Caco-2 (cell line): ENCODE measurements at places on chromosomes 16 and 17. TPM values are rescaled to one million over a fixed set of nuclear protein-coding genes. Genes with fewer than 3 reads are reported as not detected.
A peak's percentile ranks its signal among the peaks of the same experiment; 100 is the strongest.

PHAF1 gene
- 34.4 and 38.5 TPM in 2 replicates for total RNA-seq

ST6GALNAC2 gene
- total RNA-seq, result 0.77 and 2.5 TPM in 2 replicates

RNF135 gene
- 0.64 TPM in 1 of 2 replicates, not detected in the other for total RNA-seq

LITAFD gene
- total RNA-seq, result not detected in 2 replicates

TMC5 gene
- 1.5 and 2.3 TPM in 2 replicates for total RNA-seq

DNA sequence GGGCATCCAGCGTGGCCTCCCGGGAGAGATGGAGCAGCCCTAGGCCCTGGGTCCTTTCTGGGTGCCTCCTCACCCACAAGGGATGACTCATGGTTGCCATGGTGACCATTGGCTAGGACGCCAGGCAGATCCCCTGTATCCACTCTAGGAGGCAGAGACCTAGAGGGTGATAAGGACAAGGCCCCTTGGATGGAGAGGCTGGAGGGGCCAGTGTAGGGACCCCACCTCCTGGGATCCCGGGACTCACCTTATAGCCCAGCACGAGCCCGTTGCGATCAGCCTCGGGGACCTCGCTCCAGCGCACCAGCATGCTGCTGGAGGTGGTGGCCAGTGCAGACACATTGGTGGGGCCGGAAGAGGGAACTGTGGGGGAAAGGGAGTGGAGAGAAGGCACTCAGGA is 82.2 kb upstream of the CDC42EP4 start:
- no peak overlapping the region for H3K4me3 ChIP-seq
- no peaks in the 10 kb centered on the region for H3K36me3 ChIP-seq
- no peaks in the 10 kb centered on the region for H3K27me3 ChIP-seq
- no peak for DNase-seq

DNA sequence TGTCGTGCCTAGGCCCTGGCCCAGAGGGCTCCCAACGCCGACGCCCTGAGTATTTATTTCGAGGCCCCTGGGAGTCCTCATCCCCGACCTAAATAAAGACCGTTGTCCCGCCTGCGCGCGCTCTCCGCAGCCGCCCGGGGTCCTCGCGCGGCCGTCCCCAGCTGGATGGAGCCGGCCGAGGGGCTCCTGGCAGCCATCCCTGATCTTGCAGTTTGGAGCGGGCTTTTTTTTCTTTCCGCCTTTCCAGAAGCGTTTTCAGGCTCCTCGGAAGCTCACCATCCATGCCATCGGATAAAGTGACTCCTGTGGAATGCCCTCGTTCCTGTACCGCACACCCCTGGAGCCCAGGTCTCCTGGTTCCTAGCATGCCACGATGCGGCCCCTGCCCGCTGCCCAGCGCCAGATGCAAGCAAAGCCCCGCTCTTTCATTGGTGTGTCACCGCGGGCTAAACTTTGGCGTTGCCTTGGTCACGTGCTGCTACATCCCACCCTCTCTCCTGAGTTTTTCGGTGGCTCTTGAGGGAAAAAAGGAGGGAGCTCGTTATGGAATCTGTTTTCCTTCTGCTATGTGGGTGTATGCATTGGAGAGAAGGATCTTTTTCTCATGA is 716 bp downstream of the TMEM94 start:
- H3K4me3 ChIP-seq, result peak overlapping the region; percentile 46
- H3K4me1 ChIP-seq, result peaks cover 45% of the 10 kb centered on the region
- no peaks in the 10 kb centered on the region for H3K27me3 ChIP-seq
- peak; percentile 67 for DNase-seq
- H3K27ac ChIP-seq, result peak overlapping the region; percentile 94
- H3K36me3 ChIP-seq, result no peaks in the 10 kb centered on the region

DNA sequence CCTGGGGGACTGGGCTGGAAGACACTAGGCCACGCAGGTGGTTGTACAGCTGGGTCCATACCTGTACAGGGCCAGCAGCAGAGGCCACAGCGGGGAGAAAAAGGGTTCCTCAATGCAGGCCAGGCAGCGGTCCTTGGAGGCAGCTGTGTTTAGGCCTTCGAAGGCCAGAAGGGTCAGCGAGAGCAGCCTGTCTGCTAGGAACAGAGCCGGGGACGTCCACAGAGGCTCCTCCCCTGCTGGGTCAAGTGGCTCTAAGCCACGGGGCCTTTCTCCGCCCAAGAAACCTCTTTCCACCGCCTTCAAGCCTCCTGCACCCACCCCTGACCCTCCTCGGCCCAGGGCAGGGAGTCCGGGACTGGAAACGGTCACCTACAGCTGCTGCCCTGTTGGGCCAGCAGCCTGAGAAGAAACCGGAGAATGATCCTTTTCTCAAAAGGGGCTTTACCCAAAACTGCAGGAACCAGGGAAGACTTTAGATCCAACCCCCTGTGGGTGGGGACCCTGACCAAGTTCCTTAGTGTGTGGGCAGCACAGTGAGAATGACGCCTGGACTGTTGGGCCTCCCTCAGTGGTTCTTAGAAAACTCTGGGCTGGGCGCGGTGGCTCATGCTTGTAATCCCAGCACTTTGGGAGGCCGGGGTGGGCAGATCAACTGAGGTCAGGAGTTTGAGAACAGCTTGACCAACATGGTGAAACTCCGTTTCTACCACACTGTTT is 8.4 kb upstream of the SPATA2L start:
- H3K27ac ChIP-seq, result no peak overlapping the region
- DNase-seq, result no peak
- H3K36me3 ChIP-seq, result no peaks in the 10 kb centered on the region
- peaks cover 6% of the 10 kb centered on the region; the same call in 1 of the 2 replicates for H3K4me1 ChIP-seq

GRCh38 chr17:49104511-49105074 is 28.0 kb upstream of the B4GALNT2 start:
- H3K4me1 ChIP-seq, result peaks cover 64% of the 10 kb centered on the region
- no peaks in the 10 kb centered on the region for H3K27me3 ChIP-seq
- no peak for DNase-seq
- no peak overlapping the region for H3K4me3 ChIP-seq
- no peak overlapping the region for H3K27ac ChIP-seq
- H3K36me3 ChIP-seq, result no peaks in the 10 kb centered on the region

DNA sequence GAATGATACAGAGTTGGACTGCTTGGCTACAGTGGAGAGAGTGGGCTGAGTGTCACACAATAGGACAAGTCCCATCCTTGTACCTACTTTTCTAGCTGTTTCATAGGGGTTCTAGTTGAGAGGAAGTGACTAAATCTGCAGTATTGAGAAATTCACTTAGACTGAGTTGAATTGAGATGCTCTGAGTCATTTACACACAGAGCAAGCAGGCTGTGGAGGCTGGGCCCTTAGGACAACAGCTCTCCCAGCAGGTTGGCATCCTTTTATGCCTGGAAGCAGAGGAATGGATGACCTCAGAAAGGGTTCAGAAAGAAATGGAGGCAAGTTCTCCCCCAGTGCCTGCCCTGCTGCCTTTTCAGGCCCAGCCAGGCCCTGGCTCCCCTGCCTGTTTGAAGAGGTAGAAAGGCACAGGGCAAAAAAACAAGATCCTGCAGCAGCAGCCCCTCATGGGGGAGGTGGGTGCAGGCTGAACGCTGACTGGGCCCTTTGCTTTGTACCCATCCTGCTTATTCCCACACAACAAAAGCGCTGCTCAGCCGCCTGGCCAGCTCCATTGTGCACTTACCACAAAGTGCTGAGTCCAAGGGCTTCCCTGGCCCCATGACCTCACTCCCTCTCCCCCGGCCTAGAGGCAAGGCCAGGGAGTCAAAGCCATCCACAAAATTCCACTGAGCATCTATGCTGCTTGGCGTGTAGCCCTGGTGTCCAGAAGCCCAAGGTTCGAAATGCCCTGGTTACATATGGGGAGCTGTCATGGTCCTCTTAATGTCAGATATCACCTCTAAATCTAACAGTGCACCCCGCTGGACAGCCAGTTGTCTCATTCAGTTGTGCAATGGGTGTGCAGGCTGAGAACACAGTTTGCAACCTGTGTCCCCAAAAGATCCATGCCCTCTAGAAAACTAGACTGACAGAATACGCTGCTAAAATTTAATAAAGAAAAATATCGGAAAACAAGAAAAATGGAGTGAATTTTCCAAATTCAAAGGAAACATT is 5.4 kb upstream of the CRYBA1 start:
- no peaks in the 10 kb centered on the region for H3K36me3 ChIP-seq
- H3K27ac ChIP-seq, result no peak overlapping the region
- H3K4me1 ChIP-seq, result no peaks in the 10 kb centered on the region
- no peak overlapping the region for H3K4me3 ChIP-seq

GRCh38 chr16:54174201-54174600 is 112.4 kb downstream of the IRX3 start:
- no peaks in the 10 kb centered on the region for H3K36me3 ChIP-seq
- no peak for DNase-seq
- no peak overlapping the region for H3K4me3 ChIP-seq

DNA sequence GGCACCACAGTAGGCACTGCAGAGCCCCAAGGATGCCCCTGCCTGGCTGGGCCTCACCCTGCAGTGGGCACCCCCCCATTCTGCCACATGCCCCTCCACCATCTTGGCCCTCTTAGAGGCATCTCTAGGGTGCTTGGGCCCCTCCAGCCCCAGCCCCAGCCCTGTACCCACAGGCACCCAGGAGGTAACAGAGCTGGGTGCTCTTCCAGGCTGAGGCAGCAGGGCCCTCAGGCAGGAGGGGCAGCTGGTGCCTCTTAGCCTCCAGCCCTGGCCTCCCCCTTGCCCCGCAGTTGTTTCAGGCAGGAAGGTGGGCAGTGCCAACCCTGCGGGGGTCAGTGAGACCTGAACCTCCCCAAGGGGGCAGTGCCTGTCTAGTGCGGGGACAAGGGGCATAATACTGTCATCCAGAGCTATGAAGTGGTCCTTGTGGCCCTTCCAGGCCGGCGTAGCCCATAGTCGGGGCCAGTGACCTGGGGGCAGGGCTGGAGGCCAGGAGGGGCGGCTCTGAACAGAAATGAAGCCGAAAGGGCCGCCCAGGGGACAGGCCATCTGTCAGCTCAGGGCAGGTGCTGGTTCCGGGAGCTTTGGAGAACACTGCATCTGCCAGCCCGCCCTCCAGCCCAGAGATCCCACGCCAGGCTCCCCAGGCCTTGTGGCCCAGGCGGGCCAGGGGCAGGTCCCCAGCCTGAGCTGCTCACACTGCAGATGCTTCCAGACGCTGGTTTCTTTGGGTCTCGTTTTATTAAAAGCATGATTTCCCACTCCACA is 4.9 kb upstream of the AATK start:
- H3K4me3 ChIP-seq, result no peak overlapping the region
- no peaks in the 10 kb centered on the region for H3K36me3 ChIP-seq
- no peaks in the 10 kb centered on the region for H3K27me3 ChIP-seq

DNA sequence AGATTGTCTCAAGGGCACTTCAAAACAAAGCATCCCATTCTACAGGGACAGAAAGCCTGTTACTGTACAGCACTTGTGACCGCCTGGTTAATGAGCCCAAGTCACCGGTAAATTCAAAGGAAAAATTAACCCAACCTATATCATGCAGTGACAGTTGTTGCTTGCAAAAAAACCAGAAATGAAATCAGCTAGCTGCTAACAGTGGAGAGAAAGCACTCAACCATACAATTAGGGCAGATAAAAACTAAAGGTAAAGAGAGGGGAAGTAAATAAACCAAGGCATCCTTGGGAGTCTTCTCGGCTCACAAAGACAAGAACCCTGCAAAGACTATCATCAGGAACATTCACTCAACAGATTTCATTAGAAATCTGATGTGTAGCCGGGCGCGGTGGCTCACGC is 5.9 kb downstream of the RETREG3 start:
- no peak overlapping the region for H3K27ac ChIP-seq
- H3K4me3 ChIP-seq, result no peak overlapping the region
- no peaks in the 10 kb centered on the region for H3K27me3 ChIP-seq
- DNase-seq, result no peak
- no peaks in the 10 kb centered on the region for H3K36me3 ChIP-seq
- H3K4me1 ChIP-seq, result no peaks in the 10 kb centered on the region

DNA sequence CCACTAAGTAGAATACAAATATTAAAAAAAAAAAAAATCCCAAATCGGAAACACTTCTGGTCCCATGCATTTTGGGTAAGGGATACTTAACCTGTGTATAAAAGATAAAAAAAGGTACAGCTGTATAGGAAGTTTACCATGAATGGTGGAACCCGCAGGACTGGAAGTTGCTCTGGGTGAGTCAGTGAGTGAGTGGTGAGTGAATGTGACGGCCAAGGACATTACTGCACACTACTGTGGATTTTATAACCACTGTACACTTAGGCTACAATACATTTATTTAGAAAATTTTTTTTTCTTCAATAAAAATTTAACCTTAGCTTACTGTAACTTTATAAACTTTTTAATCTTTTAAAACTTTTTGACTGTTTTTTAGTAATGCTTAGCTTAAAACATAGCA is 71.3 kb upstream of the BCAR1 start:
- H3K4me1 ChIP-seq, result no peaks in the 10 kb centered on the region
- H3K4me3 ChIP-seq, result no peak overlapping the region

DNA sequence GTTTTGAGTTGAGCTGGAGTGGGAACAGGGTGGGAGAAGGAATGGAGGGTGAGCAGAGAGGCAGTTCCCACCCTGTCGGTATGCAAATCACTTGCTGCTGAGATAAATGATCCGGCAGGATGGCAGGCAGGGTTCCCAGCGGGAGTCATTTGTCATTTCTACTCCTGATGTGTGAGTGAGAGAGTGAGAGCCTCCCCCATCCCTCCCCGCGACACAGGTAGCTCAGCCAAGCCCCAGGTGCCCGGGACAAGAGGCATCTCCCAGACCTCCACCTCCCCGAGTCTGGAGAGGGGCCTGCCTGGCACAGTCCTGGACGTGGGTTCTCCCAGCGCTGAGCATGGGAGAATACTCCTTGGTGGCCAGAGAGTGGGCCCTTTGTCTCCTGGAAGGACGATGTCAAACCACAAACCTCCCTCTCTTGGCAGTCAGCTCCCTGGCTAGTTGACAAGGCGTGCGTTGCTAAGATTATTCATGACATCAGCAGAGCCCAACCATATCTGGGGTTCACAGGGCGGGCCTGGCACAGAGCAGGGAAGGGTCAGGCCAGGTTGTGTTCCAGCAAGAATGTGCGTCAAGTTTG is 33.7 kb upstream of the TNRC6C start:
- H3K27me3 ChIP-seq, result no peaks in the 10 kb centered on the region
- no peak overlapping the region for H3K27ac ChIP-seq
- no peaks in the 10 kb centered on the region for H3K36me3 ChIP-seq
- DNase-seq, result no peak

GRCh38 chr17:10738521-10739258 is 8.9 kb upstream of the TMEM220 start:
- H3K4me1 ChIP-seq, result no peaks in the 10 kb centered on the region
- no peak for DNase-seq
- H3K27ac ChIP-seq, result no peak overlapping the region
- no peak overlapping the region for H3K4me3 ChIP-seq
- H3K36me3 ChIP-seq, result no peaks in the 10 kb centered on the region
- H3K27me3 ChIP-seq, result no peaks in the 10 kb centered on the region

DNA sequence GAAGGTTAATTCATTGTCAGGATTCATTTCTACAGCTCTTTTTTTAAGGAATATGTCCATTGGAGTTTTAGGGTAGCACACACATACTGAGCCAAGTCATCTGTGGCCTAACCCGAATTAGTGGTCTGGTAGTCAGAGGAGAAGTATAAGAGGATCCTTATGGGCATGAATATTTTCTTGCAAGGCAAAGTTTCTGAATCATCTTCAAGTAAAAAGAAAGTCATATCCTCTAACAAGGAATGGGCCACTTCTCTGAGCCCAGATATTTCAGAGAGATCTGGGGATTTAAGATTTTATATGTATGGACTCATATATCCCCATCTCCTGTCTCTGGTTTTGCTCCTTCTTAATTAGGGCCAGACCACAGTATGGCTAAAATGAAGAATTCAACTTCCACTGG is 99.2 kb upstream of the CDH8 start:
- H3K27ac ChIP-seq, result no peak overlapping the region
- no peaks in the 10 kb centered on the region for H3K36me3 ChIP-seq
- no peak overlapping the region for H3K4me3 ChIP-seq
- H3K4me1 ChIP-seq, result no peaks in the 10 kb centered on the region
- H3K27me3 ChIP-seq, result no peaks in the 10 kb centered on the region
